ENCODE measurements at places on chromosomes 6 and 20.

DNA sequence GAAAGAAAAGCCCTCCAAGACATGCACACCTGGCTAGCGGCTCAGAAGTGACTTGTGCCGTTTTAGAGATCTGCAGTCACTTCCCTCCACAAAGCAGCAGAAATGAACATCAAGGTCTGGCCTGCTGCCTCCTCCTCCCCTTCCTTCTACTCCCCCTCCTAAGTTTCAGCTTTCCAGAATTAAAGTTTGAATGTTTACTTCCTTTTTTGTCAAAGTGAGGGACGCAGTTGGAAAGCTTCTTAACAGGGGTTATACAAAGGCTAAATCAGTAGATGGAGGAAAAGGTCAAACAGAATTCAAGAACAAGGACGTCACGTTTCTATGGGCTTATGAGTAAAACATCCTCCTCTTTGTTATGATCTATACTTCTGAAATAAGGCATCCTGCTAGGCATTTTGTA lies 227.7 kb downstream of the SLC35F1 start:
- no peak for DNase-seq

DNA sequence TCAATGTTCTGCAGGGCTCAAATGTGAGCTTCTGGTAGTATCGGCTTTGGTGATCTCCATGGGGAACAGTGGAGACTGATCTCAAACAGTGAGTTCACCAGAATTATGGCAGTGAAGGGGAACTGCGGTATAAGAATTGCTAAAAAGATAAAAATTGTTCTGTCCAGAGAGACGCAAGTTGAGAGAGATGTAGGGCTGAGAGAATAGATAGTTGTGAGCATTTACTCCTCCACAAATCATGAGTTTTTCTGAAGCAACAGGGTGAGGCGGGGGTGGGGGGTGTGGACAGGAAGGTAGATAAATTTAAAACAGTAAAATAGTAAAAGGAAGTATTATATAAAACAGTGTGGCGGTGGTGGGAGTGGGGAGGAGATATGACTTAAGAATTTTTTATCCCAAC lies 98.6 kb upstream of the NEDD9 start:
- DNase-seq = no peak

DNA sequence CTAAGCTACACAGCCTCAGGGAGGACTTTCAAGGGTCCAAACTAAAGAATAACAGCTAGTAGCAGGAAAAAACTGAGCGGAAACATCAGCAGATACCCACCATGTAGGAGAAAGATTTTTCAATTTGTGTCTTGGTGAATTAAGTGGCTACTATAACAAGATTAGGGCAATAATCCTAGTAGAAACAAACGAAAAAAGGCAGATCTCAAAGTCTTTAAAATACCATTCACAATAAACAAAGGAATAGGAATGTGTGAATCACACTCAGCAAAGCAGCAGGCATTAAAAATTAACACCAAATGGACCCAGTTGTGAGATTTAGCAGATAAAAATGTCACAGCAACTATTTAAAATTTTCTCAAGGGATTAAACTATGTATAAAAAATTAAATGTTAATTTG lies 761.2 kb downstream of the TENT5A start:
- DNase-seq = no peak

GRCh38 chr20:34904202-34904621 lies 27.8 kb downstream of the ACSS2 start:
- no peak for DNase-seq
